ENCODE measurements at places on chromosomes 11 and 22.
A peak's percentile ranks its signal among the peaks of the same experiment; 100 is the strongest.

DNA sequence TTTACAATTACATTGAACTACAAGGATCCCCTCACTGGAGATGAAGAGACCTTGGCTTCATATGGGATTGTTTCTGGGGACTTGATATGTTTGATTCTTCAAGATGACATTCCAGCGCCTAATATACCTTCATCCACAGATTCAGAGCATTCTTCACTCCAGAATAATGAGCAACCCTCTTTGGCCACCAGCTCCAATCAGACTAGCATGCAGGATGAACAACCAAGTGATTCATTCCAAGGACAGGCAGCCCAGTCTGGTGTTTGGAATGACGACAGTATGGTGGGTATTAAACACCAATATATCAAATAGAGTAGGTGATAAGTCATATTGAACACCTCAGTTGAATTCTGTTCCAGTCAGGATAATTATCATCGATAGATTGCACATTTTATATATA, 4.4 kb downstream of the FBXO7 start:
- DNase-seq, result no peak

DNA sequence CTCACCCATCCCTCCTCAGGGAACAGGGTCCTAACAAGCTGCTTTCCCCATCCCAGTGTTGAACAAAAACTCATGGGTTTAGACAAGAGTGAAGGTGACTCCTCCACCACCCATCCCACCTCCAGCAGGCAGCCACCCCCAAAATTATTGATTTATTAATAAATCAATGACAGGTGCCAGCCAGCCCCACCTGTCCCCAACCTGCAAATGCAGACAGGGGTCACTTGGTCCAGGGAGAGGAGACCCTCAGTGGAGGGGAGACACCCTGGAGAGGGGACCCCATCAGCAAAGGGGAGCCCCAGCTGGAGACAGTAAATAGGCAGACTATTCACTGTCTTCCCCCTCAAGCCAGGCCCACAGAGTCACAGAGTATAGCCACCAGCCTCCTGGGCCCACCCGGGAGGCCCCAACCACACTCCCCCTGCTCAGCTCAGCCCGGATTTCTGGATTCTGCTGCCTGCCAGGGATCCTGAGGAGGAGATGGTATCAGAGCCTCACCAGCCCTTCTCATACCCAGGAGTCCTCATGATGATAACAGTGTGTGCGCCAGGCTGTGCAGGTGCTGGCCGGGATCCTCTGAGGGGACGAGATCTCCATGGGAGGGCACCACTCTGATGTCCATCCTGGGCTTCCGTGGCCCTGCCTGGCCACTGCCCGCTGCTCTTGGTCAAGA, 8.8 kb upstream of the CD81 start:
- no peak for DNase-seq

- no peak for DNase-seq
These were observed 14.5 kb downstream of the PHLDB1 start for GRCh38 chr11:118621784-118622375.

- no peak for DNase-seq
These were observed 21.3 kb downstream of the MORC2 start for GRCh38 chr22:30947173-30947815.

- no peak for DNase-seq
These were observed 79.4 kb upstream of the NARS2 start for GRCh38 chr11:78654071-78654470.

DNA sequence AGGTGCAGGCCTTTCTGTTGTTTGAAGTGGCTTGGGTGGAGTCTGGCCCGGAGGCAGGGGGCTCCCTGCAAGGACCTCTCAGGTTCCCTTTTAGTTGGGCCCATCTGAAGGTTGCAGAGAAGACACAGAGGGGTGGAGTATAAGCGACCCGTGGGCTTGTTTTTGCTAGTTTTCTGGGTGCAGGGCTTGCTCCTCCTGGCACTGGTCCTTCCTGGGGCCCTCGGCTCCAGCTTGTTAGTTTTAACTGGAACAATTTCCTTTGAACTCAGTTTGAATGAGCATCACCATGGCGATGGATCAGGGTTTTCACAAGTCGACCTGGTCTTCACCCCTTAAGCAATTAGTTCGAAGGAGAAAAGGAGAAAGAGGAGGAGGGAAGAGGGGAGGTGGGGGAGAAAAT, 28.5 kb upstream of the OAF start:
- DNase-seq, result no peak

DNA sequence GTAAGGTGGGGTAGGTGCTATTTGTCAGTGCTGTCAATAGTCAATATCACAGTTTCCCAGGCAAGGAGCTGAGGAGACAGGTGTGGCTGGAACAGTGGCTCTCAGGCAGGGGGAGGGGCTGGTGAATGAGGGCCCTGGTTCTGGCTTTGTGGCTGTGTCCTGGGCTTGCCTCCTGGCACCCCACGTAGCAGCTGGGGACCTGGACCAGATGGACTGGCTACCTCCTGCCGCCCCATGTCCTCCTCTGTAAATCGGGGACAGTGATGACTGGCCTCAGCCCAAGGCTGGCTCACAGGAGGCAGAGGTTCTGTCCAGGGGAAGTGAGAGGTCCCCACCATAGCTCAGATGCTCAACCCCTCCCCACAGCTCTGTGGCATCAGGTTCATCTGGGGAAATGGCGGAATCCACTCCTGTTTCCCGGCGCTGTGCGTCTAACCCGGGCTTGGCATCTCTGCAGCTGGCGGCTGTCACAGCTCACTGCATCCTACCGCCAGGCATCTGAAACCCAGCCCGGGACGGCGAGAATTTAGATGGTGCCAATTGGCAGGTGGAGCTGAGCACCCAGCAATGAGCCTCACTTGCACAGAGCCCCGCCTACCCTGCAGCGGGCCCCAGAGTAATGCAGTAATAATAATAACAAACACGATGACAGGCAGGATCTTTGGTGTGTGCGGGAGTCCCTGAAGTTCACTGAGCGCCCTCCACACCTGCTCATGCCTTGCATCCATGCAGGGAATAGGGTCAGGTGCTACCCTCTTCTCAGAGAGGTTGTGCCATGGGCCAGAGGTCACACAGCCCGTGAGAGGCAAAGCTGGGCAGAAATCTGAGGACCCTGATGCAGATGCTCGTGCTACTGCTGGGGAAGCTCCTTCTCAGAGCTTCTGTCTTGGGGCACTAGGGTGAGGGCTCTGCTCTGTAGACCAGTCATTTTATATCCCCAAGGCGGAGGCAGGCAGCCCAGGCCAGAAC, 27.8 kb upstream of the SHISAL1 start:
- no peak for DNase-seq

- DNase-seq, result no peak
These were observed 52.3 kb downstream of the SHISAL1 start for GRCh38 chr22:44260216-44261035.

GRCh38 chr11:65625628-65626342, 10.2 kb downstream of the PCNX3 start:
- DNase-seq, result peak; percentile 27

GRCh38 chr22:37239336-37240239, 4.5 kb downstream of the RAC2 start:
- DNase-seq, result no peak

DNA sequence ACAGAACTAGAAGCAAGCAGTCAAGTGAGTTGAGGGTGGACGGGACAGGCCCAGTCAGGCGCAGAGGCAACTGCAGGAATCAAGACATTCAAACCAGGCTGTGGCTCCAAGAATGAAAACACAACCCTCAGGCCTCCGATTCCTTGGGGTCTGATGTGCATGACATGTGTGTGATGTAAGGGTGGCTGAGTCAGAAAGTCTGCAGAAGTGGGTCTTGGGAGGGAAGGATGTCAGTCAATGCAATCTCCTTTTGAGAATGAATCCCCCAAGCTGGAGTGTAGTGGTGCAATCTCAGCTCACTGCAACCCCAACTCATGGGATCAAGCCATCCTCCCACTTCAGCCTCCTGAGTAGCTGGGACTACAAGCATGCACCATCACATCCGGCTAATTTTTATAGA, 15.9 kb upstream of the PDE2A start:
- DNase-seq, result no peak

GRCh38 chr11:65111744-65112545, at the start of gene TM7SF2:
Gene TM7SF2, plus strand, starts transcription at chr11:65111872. Its CDS starts 144 bp downstream, at chr11:65112016.
- DNase-seq, result peak; percentile 83

DNA sequence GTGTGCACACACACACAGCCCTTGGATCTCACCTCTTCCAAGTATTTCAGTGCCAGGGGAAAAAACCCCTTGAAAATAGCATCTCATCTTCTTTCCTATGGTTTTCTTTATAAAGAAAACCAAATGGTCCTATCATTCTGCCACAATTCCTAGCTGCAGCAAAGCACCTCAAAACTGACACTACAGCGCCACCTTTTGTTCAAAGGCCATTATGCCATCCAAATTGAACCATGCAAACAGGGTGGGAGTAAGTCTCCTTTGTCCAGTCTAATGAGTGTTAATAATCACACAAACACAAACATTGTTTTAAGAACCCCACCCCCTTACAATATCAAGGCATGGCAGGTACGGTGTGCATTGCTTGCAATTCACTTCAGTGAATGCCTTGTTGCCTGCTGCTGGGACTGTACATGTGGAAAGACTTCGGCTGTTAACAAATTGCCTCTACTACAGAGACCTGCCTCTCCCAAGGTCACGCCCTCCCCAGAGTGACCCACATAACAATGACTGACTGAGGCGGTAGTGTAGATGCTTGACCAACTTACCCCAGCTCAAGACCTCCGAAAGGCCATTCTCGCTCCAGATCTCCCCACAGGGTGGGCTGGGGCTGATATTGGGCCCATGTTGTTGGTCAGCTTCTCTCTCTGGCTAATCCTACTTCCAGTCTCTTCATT, 31.7 kb downstream of the FAM181B start:
- peak; percentile 9 for DNase-seq

- no peak for DNase-seq
These were observed 40.5 kb downstream of the SGSM3 start for GRCh38 chr22:40410731-40411505.

DNA sequence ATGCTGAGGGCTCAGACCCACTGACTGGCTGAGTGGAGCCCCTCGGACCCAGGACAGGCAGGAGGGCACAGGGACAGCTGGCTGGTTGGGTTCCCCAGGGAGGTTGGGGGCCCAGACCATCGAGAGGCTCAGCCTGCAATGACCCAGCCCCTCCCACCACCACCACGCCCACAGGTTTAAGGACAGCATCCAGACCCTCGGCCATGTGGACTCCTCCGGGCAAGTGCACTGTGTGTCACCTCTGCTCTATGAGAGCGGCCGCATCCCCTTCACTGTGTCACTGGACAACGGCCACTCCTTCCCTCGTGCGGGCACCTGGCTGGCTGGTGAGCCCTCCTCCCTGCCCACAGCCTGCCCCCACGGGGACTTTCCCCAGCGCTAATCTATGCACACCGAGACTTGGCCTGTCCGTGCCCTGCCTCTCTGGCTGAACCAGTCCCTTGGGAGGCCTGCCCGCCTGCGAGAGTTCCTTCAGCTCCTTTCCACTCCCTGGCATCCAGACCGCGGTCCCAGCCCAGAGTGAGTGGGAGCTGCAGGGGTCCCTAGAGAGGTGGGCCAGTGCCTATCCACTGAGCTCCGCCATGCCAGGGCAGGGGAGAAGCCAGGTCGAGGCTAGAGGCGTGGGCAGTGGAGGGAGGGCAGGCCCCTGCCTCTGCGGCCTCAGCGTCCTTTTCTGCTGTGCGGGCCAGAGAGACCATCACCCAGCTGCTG, 2.2 kb downstream of the SUSD2 start:
- DNase-seq, result no peak

DNA sequence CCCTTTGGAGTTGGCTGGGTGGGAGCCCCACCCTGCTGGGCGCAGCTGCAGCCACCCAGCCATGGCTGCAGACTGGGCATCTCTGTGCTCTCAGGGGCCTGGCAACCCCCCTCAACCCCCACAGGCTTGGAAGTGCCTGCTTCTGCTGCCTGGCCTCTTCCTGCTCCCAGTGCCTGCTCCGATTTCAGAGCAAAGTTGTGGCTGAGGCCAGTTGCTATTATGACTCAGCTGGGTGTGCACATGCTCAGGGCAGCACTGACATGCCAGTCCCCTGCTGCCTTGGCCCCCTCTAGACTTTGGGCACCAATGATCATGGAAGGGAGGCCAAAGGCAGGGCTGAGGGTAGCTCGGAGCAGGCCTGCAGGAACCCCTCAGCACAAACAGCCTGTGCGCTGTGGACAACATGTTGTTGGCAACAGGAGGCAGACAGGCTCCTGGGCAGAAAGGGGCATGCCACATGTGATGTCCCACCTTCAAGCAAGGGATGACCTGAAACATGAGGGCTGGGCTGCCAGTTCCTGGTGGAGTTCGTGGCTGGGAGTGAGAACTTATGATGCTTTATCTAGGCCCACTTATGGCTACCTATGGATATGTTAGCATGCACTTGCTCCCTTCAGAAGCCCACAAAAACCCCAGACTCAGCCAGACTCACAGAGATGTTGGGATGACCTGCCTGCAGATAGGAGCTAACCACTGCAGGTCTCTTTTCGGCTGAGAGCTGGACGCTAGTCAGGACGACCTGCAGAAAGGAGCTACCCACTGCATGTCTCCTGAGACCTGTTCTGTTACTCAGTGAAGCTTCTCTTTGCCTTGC, 96.4 kb upstream of the AMOTL1 start:
- DNase-seq, result no peak

GRCh38 chr11:33033493-33033892, 5.9 kb upstream of the TCP11L1 start:
- no peak for DNase-seq

GRCh38 chr22:17476838-17477237, 86.5 kb upstream of the SLC25A18 start:
- DNase-seq, result no peak

DNA sequence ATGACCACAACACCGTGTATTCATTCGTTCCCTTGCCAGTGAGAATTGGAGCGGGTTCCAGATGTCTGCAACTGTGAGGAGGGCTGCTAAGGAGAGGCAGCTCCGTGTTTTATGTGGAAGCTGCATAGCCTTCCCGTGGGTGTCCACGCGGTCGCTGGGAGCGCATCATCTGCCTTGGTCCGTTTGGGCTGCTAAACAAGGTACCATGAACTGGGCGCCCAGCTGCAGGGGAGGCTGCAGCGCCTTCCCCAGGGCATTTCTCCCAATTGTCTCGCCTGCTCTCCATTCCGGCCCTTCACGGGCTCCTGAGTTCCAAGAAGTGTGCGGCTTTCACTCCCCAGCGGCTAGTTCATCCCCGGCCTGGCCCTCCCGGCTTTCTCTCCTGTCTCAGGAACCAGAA, 1446.4 kb downstream of the TBC1D22A start:
- no peak for DNase-seq

- no peak for DNase-seq
These were observed 126.0 kb downstream of the CTTN start for GRCh38 chr11:70524096-70524922.

DNA sequence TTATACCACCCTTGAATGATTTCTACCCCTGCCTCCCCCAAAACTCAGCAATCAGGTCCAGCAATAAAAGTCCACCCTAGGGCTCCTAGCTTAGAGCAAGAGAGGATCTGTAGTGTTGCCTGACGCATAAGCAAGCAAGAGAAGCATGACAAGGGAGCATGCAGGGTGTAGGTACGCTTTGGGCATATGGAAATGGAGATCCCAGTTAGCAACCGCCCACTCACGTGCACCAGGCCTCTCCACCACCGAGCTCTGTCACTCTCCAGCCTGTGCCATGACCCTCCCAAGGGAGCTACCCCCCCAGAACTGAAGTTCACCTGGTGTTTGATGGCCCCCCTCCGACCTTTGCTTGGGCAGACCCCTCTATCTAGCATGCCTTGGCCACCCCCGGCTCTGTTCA, 39.4 kb downstream of the SERPINH1 start:
- no peak for DNase-seq

All from GDM1 (cell line).